ENCODE measurements at places on chromosomes 13 and 19.

GRCh38 chr13:50686551-50686950, 156.9 kb downstream of the DLEU7 start:
- no peak for DNase-seq

- no peak for DNase-seq
Measured at GRCh38 chr13:51045451-51045850, 65.6 kb downstream of the C13orf42 start.

- DNase-seq = no peak
Measured at GRCh38 chr19:49188626-49189200, 31.1 kb downstream of the TRPM4 start.

- no peak for DNase-seq
Measured at GRCh38 chr13:98919566-98919965, 58.3 kb downstream of the DOCK9 start.

- no peak for DNase-seq
Measured at GRCh38 chr13:91904597-91904996, 506.2 kb downstream of the GPC5 start.

- no peak for DNase-seq
Measured at GRCh38 chr13:31895691-31896090, 135.9 kb upstream of the FRY start.

- no peak for DNase-seq
Measured at GRCh38 chr13:114203536-114203935, 24.5 kb downstream of the CFAP97D2 start.

- no peak for DNase-seq
Measured at GRCh38 chr13:114126789-114127472, 5.5 kb downstream of the RASA3 start.

DNA sequence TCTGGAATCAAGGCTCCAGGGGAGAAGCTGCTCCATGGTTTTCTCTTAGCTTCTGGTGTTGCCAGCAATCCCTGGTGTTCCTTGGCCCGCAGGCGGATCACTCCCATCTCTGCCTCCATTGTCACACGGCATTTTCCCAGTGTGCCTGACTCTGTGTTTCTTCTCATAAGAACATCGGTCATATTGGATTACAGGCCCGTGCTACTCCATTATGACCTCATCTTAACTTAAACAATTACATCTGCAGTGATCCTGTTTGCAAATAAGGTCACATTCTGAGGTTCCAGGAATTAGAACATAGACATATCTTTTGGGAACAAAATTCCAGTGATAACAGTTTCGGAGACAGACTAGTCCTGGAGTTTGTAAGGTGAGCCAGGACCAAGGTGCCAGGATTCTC, 23.5 kb upstream of the ALOX5AP start:
- no peak for DNase-seq

DNA sequence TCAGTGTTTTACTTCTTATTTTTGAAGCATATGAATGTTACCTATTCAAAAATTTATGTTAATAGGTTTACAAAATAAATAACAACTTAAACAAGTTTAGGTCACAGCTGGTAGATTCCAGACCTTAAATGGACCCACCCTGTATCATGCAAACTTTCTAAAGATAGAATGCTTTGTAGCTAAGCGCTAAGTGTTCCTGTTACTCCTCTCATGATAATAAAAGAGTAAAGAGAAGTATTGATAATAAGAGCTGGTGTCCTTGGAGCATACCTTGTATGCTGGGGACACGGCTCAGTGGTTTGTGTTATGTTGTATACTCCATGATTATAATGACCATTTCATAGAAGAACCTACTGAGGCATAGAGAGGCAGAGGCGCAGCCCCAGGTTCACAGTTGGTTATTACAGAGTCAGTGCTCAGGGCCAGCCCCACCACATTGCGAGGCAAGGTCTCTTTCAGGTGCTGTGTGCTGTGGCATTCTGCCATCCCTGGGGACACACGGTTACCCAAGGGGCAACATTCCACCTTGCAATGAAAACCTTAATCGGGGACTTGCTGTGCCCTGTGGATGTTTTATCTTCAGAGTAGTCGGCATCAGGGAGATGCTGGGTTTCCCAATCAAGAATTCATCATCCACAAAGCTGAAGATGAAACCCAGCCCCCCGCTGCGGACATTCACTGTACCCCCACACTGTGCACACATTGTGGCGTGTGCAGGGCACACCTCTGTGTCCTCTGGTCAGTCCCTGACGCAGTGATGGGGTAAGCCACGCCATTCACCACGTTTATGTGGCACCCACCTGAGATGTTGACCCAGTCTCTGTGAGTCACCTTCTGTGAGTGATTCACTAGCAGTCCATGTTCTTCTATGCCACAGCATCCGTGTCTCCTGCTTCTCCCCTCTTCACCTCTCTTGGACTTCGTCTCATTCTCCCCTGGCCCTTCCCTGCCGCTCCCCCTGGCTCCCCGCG, 186.7 kb downstream of the COL4A1 start:
- no peak for DNase-seq

GRCh38 chr19:10812902-10813404, 23.1 kb downstream of the TMED1 start:
- DNase-seq = no peak

DNA sequence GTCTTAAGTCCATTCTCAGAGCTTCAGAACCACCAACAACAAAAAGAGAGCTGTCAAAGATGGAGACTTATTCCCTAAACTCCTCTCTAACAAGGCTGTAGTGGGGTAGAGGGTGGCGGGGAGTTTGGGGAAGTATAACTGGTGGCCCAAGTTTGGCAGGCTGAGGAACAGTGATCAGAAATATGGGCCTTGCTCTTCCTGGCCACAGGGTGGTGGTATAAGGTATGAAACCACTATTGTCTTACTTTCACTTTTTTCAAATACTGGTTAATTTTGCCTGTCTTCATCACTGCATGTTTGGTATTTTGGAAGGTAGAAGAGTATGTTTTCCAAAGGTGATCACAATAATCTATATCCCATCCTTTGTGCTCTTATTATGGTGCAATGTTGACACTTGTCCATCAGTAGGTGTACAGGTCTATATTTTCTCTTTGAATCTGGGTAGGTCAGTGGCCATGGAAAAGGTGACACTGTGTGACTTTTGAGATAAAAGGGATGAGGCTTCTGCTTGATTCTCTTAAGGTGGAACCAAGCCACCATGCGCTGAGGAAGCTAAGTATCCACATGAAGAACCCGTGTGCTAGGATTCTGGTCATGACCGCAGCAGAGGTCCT, 23.2 kb upstream of the GPC5 start:
- DNase-seq = no peak

DNA sequence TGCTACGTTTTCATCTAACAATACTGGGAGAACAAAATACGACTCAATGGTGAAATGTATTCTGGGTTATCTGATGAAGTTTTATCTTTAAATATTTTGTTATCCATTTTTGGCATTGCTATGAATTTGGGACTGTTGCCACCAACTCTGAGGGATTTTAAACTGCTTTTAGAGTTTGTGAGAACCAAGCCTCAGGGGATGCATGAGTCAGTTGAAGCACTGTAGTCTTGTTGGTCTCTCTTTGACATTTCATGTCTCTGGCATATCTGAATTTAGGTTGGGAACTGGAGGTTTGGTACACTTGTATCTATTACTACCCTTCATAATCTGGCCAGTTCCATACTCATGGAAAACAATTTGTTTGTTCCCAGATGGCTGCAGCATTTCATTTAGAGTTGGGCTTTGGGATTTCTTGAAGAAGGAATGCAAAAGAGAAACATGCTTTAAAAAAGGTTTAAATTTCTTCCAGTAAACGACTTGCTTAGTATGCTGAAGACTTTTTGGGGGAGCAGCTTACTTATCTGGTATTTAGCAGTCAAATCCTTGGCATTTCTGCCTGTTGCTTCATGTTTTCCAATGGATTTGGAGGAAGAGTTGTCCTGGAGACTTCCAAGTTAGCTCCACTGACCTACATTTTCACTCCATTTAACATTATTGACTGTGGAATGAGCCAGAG, 28.9 kb downstream of the ARHGEF7 start:
- no peak for DNase-seq

- no peak for DNase-seq
Measured at GRCh38 chr13:53254500-53254899, 225.9 kb downstream of the OLFM4 start.

- no peak for DNase-seq
Measured at GRCh38 chr19:53881482-53882390, at the start of gene PRKCG. TSS of gene PRKCG (plus strand) at chr19:53882197. CDS start at chr19:53882495, 298 bp downstream.

- DNase-seq = no peak
Measured at GRCh38 chr13:39483326-39483725, 119.7 kb downstream of the LHFPL6 start.

DNA sequence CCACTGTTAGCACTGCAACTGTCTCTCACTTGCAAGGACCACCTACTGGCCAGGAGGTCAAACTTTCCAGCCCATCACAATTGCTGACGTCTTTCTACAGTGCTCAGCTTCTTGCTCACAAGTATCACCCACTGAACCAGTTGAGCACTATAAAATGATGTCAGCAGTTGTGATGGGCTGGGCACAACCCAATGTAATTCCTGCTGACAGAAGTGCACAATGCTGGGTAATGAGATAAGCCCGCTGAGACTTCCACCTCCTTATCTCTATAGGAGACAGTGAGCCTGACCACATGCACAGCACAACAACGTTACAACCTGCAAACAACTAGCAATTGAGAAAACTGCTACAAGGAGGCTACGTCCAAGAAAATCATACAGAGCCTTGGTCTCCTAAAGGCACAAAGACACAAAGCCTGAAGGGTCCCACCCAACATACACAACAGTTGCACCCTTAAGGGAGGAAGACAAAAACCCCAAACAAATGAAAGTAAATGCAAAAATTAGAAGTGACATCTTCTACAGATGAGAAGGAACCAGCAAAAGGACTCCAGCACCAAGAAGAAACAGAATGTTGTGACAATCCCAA, 273.2 kb downstream of the LIG4 start:
- DNase-seq = no peak

GRCh38 chr13:50990065-50990817, 80.7 kb downstream of the RNASEH2B start:
- no peak for DNase-seq

- no peak for DNase-seq
Measured at GRCh38 chr19:47756953-47757608, 11.7 kb downstream of the NOP53 start.

DNA sequence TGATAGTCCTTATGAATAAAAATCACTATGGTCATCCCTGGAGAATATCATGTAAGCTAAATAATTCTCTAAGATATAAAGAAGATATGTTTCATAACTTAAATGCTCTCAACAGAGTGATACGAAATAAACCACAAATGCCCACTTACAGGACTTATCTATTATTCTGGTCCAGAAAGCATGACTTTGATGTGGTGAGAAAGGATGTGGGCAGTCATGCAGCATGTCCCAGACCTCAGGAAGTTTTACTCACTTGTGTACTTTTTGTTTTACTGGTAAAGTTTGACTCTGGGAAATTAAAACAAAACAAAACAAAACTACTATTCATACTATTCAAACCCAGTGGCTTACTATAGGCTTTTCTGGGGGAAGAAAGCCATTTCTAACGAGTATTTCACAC, 483.2 kb upstream of the SLITRK6 start:
- DNase-seq = no peak

- no peak for DNase-seq
Measured at GRCh38 chr19:38316477-38317067, 825 bp upstream of the YIF1B start.

- DNase-seq = no peak
Measured at GRCh38 chr19:52748336-52748950, 13.6 kb upstream of the ZNF611 start.

GRCh38 chr19:33303791-33304345, 1.5 kb upstream of the CEBPA start:
- no peak for DNase-seq

DNA sequence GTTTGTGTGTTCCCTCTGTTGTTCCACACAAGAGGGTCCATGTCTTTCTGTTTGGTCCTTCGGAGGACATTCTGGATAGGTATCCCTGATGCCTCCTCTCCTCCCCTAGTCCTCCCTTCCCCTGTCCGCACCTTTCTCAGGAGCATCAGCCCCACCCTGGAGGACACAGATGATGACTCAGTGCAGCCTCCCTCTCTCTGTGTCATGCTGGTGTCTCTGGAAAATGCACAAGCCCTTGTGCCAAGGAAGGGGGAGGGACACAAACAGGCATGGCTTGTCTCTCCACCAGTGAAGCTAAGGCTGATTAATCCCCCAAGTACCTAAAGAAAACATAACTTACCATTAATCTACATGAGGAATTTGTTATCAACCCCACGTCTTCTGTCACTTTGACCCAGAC, 16.2 kb upstream of the TNFRSF19 start:
- DNase-seq = no peak

- no peak for DNase-seq
Measured at GRCh38 chr19:28074773-28075172, 1138.2 kb downstream of the UQCRFS1 start.

GRCh38 chr19:49907745-49908446, 11.2 kb upstream of the IL4I1 start:
- DNase-seq = no peak

GRCh38 chr19:52889931-52890330, 7.5 kb downstream of the ZNF320 start:
- no peak for DNase-seq

DNA sequence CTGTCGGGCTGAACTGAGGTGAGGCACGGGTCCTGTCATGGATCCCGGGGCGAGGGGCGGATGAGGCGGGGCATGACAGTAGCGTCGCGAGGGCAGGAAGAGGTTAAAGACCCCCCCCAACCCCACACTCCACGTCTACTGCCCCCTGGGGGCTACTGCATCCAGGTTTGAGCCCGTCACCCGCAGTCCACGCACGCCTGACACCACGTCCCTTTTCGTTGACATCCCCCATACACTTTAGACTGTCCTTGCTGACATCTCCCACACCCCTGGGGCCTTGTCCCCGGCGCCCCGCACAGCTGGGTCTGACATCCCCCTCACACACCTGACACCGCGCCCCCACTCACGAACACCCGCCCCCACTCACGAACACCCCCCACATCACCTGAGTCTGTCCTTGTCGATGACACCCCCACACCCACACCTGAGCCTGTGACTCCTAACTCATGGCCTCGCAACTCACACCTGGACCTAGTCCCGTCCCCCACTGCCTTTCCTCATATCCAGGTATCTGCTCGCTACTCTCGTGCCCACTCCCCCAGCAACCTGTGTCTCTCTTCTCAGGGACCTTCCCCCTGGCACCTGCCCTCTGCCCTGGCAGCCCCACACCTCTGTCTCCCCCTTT, 416 bp downstream of the SLC25A42 start:
- no peak for DNase-seq

DNA sequence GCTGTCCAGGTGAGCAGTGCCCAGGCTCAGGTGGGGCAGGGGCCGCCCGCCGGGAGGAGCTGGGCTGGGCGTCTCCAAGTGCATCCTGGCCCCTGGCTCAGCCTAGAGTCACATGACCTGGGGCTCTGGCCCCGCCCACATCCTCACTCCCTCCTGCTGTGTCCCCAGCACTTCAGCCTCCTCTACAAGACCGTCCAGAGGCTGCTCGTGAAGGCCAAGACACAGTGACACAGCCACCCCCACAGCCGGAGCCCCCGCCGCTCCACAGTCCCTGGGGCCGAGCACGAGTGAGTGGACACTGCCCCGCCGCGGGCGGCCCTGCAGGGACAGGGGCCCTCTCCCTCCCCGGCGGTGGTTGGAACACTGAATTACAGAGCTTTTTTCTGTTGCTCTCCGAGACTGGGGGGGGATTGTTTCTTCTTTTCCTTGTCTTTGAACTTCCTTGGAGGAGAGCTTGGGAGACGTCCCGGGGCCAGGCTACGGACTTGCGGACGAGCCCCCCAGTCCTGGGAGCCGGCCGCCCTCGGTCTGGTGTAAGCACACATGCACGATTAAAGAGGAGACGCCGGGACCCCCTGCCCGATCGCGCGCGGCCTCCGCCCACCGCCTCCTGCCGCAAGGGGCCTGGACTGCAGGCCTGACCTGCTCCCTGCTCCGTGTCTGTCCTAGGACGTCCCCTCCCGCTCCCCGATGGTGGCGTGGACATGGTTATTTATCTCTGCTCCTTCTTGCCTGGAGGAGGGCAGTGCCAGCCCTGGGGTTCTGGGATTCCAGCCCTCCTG, 16.8 kb upstream of the CELF5 start:
- no peak for DNase-seq

Data from lower leg skin (tissue), 4 donors.